ENCODE measurements at places on chromosomes 7 and 10. TPM values are rescaled to one million over a fixed set of nuclear protein-coding genes. Genes with fewer than 3 reads are reported as not detected.

GRCh38 chr7:81882086-81882485 lies 112.2 kb upstream of the HGF start:
- ATAC-seq: no peak

Gene TSPAN15
- 17.2 TPM for total RNA-seq

Gene CRHR2
- 0.60 TPM for total RNA-seq

DNA sequence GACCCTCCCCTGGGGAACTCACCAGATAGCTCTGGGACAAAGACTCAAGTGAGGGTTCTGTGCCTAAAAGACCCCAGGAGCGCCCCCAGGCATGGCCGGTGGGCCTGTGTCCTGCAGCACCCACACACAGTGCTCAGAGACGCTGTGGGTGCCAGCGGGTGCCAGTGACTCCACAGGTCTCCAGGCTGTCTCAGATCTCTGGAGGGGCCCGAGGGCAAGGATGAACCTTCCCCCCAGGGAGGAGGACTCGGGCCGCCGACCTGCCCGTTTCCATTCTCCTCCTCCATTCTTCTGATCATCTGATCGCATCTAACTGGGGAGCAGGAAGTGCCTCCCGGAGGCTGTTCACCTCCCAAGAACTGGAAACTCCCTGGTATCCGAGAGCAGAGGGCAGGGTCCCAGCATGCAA lies 980 bp downstream of the ADAM8 start:
- no peak for ATAC-seq

DNA sequence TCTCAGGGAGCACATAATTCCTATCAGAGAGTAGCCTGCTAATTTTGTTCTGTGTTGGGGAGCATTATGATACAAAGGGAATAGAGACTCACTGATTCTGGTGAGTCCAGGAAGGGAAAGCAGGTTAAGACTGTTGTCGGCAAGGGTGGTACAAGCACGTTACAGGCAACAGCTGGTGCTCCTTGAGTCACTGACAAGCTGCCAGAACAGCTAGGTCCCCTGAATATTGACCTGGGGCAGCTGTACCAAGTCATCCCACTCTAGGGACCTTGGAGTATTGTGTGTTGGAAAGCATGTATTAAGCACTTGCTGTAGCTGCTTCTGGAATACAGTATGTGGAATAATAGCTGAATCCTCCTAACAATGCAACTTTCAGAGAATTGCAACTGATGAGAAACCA lies 37.0 kb upstream of the GLCCI1 start:
- no peak for ATAC-seq

DNA sequence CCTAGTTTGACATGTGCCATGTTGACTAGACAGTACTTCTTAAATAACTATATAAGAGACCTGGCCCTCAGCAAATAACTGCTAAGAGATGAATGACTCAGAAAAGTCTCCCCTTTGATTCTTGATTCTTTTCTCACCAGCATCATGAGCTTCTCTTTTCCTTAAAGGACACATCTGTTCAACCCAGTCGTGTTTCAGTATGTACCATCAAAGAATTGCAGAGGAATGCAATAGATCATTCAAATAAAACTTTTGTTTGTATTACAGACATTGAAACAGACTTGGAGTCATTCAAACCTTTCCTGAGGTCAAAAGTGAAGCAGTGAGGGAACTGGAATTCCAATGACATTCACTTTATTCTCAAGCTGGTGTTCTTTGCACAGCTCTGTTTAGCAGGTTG lies 598.3 kb upstream of the GHITM start:
- no peak for ATAC-seq

GRCh38 chr7:100126239-100126930 lies 382 bp upstream of the MBLAC1 start:
- peak; percentile 18 for ATAC-seq

DNA sequence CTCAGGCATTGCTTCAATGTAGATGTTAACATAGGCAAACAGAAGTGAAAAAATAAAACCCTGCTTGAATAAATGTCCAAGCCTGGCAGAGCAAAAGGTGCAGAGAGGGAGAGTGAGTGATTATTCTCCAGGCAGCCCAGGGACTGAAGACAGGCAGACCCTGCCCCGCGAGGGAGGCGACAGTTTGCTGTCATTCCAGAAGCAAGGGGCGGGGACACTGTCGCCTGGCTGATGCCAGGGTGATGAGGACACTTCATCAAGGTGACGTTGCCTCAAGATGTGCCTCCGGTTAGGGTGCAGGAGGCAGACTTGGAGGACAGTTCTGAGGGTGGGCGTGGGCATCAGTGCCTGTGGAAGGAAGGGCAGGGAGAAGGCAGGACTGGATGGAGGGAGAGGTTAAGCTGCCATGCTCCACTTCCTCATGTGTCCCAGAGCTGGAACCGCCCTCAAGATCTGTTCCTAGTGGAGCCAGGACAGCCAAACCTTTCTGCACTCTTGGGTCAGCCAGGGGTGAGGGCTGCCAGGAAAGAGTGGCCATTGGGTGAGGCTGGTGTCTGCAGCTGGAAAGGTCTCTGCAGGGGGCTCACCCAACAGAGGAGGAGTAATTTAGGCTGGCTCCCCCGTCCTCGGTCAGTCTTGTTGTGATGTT lies 560.5 kb upstream of the MKI67 start:
- ATAC-seq: peak; percentile 82

GRCh38 chr10:2929480-2930258 lies 137.7 kb upstream of the PFKP start:
- ATAC-seq: peak; percentile 46

- ATAC-seq: peak; percentile 26
Measured at GRCh38 chr7:120272261-120272660, 714 bp upstream of the KCND2 start.

Gene CUBN
- 1.3 TPM for total RNA-seq

DNA sequence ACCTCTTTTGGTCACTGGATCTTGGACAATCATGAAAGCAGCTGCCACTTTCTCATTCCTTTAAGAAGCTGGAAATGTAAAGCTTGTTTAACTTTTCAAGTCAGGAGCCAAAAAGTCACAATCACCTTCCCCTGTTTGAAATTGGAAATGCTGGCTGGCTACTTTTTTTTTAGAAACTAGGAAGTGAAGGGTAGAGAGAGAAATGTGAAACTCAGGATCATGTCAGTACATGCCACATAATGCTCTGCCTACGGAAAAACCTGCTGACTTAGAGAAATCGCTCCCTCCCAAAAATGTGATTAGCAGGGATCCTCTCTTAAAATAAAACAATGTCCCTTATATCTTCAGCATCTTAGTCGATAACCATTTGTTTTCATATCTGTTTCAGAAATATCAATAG lies 188.4 kb upstream of the C7orf33 start:
- ATAC-seq: no peak

DNA sequence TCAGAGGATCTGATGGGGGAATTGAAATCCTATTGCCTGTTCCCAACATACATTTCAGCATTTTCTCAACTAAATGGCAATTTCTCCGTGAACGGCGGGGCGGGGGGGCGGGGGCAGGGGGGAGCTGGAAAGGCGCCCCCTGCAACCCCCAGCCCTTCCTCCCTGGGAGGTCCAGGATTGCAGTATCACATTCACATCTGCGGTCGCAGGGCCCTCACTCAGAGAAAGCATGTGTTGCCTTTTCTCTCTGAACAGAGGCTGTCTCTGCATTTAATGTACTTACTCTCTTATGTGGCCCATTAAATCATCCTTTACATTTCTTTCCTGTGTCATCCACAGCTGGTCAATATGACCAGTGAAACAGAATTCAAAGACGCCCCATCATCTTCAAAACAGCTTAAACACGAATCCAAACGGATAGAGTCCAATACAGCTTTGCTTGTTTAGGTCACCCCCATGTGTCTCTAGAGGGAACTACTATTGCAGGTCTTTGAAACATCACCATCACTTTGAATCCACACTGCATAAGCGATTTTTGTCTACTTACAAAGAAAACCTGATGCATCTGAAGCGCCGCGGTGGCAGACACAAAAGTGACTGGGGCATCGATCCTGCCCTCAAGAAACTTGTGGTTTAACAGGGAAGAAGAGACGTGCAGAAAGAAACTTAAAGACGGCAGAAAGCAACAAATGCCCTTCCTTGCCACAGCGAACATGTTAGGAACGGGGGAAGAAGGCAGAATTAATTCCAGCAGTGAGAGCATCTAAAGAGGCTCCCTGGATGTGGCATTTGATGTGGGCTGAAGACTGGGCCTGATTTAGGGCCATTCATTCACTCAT lies 17.0 kb upstream of the ECHDC3 start:
- ATAC-seq: peak; percentile 86

- ATAC-seq: peak; percentile 37
Measured at GRCh38 chr10:133276435-133277201, at the start of gene ADAM8. Gene ADAM8 (minus strand): TSS chr10:133276868. CDS start chr10:133276817, 51 bp downstream.

Gene LIPN
- not detected for total RNA-seq

Gene ZNF727
- not detected for total RNA-seq

DNA sequence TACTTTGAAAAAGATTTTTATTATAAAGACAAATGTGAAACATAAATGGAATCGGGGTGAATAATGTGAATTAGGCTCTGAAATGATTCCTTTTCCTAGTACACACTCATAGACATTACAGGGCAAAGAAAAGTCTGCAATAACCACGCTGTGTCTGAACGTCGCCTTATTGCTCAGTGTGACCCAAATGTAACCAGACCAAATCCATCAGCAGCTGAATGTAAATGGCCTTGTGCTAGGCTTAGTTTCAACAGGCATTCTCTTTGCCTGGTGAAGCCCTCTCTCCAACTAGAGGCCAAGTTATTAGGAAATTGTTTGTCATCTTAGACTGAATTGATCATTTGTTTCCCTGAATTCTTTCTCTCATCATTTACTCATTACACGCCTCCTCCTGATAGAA lies 225.5 kb downstream of the CHCHD3 start:
- no peak for ATAC-seq

DNA sequence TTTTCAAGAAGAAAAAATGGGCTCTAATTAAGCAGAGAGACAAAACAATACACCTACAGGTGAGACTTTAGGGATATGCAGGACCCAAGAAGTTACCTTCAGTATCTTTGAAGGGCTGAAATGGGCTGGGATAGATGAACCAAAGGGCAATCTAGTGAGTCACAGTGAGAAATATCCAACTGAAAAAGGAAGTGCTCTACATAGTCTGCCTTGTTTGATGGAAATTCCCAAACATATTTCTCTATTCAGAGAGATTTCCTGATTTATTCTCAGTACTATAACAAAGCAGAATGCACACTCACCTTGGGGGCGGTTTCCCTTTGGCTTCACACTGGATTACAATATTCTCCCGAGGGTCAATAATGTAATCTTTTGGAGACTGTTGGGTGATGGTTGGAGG lies 104.1 kb upstream of the LAMB4 start:
- no peak for ATAC-seq

DNA sequence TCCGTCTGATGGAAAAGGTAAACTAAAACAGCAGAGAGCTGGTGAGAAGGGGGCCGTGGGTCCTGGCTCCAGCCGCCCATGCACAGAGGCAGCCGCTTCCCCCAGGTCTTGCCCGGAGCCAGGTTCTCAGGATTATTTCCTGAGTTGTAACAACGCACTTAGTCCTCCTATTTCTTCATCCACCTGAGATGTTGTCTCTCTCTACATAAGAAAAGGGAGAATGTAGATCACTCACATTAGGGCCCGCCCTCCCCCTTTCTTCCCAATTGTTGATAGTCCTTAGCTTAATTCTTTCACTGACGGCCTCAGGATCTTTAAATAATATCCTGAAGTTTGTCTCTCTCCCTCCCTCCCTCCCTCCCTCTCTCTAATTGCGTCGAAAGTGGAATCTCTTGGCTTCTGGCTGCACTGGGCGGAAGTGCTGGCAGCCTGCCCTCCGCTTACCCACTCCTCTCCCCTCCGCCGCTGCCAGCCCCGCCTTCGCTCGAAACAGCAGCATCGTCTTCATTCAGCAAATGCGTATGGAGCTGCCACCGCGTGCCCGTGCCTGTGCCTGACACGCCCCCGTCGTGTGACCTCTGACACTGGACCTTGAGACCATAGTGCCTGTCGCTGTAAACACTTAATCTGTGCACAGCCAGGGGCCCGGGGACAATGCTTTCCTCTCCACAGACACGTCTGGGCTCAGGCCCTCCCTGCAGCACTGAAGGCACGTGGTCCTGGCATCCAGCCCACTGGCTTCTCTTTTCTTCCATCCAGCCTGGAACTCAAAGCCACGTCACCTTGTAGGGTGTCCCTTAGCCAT lies 174.5 kb upstream of the PPP2R2D start:
- ATAC-seq: peak; percentile 88

Measured in motor neuron (in vitro differentiated cells).